ENCODE measurements at places on chromosomes 4 and X.
A peak's percentile ranks its signal among the peaks of the same experiment; 100 is the strongest.

DNA sequence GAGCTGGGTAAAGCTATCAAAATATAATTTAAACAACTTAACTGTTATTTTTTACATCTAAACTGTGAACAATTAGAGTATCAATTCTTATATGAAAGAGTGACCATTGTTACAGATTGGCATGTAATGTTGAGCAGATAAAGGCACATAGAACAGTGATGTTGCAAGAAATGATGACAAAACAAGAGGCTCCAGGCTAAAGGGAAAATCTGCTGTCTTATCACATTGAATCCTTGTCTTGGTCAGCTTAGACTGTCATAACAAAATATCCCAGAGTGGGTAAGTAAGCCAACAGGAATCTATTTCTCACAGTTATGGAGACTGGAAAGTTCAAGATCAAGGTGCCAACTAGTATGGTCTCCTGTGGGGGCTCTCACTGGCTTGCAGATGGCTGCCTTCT lies 154.1 kb upstream of the PPP3CA start:
- DNase-seq: no peak

DNA sequence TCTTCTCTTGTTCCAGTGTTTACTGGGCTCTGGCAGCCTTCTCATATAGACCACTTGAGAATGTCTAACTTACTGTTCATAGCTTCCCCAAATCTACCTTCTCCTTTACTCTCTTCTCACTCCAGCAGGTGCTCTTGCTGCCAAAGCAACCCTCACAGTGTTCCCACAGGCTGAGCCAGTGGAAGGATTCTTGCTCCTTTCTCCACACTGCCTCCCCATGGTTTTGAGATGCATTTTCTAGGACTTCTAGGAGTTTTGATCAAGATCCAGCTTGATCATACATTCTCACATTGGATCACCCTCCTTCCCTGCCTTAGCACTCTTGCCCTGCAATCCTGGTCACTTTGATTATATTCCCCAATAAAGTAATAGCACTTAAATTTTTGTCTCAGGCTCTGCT lies 230.8 kb downstream of the TMEM47 start:
- peak; percentile 65 for DNase-seq

- no peak for DNase-seq
Observed at GRCh38 chr4:25816591-25817058, 46.2 kb downstream of the SEL1L3 start.

GRCh38 chr4:35653451-35653850 lies 590.9 kb downstream of the ARAP2 start:
- no peak for DNase-seq

DNA sequence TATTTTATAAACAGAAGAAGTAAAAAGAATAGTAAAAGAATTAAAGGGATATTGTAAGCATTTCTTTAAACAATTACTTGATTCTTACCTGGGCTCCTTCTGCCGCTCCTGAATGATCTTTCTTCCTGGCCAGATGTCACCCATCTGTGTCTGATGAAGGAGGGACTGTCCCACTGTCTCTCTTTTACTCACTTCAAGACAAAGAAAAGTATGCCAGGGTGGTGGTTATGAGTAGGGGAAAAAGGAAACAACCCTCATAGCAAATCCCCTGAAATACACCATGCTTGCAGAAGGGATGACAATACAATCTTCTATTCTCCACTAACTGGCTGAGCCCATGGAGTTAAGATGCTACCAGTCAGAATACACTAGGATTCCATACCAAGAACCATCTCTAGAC lies 31.1 kb downstream of the SYTL4 start:
- DNase-seq: no peak

DNA sequence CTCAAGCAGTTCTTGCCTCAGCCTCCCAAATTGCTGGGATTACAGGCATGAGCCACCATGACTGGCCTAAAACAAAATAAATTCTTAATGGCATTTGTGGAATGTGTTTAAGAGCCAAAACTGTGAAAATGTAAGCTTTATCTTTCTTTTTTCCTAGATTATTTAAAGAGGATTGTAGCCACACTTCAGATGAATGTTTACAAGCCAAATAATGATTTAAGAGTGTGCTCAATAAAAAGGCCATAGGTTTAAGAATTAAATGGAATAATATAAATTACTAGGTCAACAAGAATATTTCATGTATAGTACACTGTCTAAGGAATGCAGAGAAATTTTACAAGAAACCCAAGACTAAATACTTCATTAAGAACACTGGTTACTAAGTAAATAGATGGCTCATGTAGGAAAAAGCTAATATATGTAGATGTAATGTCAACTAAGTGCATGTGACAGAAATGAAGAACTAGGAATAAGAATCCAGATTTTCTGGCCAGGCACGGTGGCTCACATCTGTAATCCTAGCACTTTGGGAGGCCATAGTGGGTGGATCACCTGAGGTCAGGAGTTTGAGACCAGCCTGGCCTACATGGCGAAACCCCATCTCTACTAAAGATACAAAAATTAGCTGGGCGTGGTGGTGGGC lies 21.3 kb upstream of the UGDH start:
- no peak for DNase-seq

GRCh38 chr4:56762484-56763250 lies 58.8 kb downstream of the SPINK2 start:
- DNase-seq: no peak

DNA sequence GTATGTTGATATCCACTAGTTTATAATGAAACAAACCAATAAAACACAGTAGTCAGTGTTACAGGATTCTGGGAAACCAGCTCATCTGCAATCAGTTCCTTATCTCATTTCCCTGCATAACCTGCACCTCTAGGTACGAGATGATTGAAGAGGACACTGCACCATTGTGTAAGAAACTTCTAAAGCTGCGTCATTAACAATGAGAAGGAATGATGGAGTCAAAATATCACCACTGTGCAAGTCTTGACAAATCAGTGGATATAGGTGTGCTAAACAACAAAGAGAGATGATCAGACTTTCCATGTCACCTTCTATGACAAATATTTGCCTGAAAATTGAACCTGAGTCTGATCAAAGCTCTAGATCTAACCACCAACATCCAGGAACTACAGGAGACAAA lies 40.7 kb upstream of the DHX15 start:
- no peak for DNase-seq

DNA sequence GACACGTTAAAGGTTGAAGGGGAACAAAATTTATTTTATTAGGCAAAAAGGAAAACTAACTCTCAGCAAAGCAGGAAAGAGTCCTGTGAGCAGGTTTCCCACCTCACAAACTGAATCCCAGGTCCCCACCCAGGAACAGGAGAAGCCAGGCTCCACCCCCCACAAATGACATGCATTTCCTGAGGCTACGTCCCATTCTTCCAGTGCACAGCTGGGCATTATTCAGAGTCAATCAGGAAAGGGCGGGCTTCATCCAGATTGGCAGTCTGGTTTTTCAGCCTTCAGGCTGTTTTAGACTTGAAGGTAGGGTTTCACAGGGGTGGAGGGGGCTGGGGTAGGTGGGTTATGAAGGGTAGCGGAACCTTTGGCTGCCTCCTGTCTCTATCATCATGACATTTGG lies 11.9 kb upstream of the ASIC5 start:
- DNase-seq: no peak

DNA sequence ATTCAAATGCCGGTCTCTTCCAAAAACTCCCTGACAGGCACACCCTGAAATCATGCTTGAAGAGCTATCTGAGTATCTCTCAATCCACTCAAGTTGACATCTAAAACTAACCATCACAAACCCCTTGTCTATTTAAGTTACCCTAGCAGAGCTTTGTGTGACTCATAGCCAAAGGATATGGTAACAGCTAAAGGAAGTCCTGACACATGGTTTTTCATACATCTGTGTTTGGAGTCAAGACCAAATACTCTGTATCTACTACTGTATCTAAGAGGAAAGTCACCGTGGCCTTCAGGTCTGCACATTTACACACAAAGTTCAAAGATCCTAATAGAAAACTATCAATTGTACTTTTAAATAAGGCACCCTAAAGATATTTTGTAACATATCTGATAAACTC lies 239.6 kb upstream of the VCX start:
- DNase-seq: peak; percentile 64

- no peak for DNase-seq
Observed at GRCh38 chrX:625137-625691, 5.4 kb upstream of the SHOX start.

DNA sequence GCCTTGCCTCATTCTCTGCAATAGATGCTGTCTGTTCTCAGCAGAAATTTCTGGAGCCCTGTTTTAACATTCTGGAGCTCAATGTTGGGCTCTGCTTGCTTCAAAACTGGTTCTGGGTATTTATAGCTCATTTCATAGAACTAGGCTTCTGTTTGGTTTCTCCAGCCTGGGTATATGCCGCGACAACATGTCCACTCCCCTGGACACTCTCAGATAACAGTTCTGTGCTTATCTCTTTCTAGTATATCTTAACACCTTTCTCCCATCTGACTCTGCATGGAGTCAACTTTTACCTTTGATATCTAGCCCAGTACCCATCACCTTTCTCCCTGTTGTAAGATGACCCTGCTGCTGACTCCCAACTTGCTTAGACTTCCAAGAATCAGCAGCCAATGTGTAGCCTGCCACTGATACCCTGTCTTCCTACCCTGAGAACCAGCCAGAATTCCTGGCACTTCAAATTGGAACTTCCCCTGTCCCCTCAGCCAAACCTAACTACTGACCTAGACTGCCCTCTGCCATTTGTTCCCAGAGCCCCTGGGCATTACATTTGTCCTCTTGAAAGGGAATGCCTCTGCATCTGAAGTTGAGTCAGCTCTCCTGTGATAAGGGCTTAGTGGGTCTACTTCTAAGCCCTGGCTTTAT lies 20.6 kb downstream of the PAGE1 start:
- DNase-seq: no peak

GRCh38 chr4:165301833-165302232 lies 25.6 kb upstream of the MSMO1 start:
- peak; percentile 35 for DNase-seq

DNA sequence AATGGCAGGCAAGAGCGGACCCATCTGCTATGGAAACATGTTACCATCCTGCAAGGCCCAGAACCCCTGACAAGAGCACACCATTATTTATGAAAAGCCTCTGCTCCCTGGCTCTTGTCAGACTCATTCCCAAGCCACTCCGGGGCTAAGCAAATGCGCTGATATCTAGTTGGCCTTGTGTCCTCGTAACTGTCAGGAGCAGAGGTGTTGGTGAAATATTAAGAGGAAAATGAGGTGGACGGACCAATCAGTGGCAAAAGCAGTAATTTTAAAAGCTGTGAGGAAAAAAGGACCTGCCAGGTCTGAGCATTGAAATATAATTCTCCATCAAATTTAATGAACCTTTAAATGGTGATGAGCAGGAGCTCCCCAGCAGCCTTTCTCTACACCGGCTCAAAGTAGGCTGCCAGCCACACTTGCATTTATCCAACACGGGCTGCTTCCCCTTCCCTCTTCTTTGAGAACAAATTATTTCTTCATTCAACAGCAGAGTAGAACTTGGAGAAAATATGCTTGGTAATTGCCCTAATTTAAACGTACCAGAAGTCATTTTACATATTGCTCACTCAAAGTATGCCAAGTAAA lies 214.3 kb downstream of the RASL11B start:
- no peak for DNase-seq

DNA sequence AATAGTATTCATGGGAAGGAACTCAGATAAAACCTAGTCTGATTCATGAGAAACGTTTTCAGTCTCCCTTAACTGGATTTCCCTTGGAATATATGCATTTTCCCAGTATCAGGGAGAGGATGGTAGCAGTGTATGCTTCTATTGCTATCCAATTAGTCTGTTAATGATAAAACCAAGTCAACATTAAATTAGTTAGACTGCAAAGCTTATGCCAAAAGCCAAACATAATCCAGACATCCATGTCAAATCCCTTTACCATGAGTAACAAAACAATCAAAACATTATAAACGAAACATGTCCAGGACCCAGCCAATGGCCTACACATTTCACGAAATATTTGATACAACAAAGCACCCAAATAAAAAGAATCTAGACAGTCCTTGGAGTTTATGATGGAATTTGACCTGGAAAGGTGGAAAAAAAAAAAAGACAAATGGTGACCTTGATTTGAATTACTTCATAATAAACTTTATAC lies 34.5 kb upstream of the VEGFD start:
- no peak for DNase-seq

DNA sequence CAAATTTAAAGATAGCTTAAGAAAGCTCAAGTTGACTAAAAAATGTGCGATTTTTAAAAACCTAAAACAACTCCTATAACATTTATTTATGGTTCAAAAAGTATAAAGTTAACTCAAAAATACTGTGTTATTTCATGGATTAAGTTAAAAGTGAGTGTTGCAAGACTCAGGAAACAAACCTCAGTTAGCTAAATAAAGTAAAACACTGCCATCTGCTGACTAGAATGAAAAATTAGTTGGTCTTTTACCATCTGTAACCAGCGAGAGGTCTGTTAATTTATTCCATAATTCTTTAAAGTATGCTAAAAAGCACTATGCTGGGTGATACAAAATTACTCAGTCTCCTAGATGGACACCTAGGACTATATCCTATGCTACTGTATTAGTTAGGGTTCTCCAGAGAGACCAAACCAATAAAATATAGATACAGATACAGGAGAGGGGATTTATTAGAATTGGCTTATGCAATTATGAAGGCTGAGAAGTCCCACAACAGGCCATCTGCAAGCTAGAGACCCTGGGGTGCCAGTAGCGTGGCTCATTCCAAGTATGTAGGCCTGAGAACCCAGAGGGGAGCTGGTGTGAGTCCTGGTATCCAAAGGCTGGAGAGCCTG lies 4.9 kb upstream of the WDFY3 start:
- peak; percentile 66 for DNase-seq

DNA sequence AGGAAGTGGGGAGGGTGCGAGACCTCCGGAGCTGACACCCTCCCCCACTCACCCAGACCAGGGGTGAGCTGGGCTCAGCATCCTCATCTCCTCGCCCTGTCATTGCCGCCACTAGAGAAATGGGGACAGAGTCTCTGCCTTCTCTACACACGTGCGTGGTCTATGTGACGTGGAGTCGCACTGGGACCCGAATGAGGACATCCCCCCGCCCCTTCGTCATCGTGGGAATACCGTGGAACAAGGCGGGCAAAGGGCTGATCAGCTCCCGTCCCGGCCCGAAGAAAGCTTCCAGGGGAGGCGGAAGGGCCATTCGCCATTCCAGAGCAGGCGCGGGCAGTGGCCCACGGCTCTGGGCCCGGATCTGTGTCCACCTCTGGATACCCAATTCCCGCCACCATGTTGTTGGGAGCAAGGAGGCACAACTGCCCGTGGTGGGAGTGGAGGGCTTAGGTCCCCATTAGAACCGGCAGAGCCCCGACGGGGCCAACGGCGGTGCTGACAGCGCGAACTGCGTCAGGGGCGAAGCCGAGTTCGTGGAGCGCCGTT lies 12.0 kb downstream of the HMX1 start:
- no peak for DNase-seq

DNA sequence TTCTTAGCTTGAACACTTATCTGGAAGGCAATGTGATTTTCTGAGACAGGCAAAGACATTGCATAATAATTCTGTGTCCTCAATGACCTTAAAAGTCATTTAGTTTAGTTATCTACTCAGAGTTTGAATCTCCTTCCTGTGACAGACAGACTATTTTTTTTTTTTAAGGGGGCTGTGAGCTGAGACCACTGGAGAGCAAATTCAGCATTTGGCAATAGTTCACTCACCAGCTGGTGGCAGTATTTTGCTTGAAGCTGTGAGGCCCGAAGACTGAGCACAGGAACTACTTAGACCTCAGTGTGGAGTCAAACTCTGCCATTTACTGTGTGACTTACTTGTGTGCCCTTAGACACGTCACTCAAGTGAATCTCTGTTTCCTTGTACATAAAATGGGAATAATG lies 22.9 kb upstream of the CPE start:
- peak; percentile 69 for DNase-seq

Measured in DMS53 (cell line).